ENCODE measurements at places on chromosomes 7 and 10.

GRCh38 chr7:118195837-118196474 is 12.0 kb downstream of the LSM8 start:
- no peak for DNase-seq

- DNase-seq = no peak
Observed at GRCh38 chr7:121873289-121874194, 581 bp downstream of the PTPRZ1 start.

- DNase-seq = no peak
Observed at GRCh38 chr10:26573674-26574073, 123.8 kb upstream of the PDSS1 start.

DNA sequence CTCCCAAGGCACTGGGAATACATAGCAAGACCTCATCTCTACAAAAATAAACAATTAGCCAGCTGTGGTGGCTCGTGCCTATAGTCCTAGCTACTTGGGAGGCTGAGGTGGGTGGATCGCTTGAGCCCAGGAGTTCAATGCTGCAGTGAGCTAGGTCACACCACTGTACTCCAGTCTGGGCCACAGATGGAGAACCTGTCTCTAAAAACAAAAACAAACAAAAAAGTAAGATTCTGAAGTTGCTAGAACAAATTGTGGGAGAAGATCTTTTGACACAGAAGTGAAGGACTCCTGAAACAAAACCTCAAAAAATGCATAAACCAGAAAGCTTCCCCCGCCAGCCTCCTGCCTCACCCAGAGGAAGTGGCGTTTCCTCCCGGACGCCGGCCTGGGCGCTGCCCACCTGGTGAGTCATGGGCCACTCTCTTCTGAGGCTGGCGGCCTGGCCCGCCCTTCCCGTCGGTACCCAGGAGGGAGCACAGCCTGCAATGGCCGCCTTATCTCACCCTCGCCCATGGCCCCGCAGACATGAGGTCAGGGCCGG is 25.4 kb upstream of the ELN start:
- DNase-seq = no peak

DNA sequence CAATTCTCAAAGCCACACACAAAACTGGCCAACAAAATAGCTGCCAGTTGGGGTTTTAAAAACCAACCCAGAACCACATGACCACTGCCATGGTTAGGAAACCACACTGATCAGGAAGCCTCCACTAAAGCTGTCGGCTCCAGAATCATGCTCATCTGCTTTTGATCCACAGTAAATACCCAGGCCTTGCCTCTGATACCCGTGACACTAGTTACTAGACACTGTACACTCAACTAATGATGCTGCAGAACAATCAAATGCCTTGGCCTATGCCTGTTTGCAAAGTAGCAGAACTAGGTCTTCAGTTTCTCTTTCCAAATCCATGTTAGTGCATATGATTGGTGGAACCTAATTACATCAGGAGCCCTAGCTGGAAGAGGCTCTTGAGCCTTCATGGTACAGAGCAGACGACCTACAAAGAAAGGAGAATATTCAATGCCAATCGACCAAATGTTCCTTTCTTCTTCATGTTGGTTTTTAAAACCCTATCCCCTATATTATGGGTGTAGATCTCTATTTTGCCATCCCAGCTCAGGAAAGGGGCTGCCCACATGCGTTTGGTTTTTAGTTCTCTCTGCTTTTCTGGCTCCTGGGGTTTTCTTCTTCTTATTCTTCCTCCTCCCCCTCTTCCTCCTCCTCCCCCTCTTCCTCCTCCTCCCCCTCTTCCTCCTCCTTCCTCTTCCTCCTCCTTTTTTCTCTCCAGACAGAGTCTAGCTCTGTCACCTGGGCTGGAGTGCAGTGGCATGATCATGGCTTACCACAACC is 76.6 kb downstream of the CNNM2 start:
- DNase-seq = no peak

GRCh38 chr10:15570738-15571339 is 148.9 kb downstream of the ITGA8 start:
- no peak for DNase-seq

- DNase-seq = no peak
Observed at GRCh38 chr7:48130658-48131108, 40.6 kb upstream of the ABCA13 start.

DNA sequence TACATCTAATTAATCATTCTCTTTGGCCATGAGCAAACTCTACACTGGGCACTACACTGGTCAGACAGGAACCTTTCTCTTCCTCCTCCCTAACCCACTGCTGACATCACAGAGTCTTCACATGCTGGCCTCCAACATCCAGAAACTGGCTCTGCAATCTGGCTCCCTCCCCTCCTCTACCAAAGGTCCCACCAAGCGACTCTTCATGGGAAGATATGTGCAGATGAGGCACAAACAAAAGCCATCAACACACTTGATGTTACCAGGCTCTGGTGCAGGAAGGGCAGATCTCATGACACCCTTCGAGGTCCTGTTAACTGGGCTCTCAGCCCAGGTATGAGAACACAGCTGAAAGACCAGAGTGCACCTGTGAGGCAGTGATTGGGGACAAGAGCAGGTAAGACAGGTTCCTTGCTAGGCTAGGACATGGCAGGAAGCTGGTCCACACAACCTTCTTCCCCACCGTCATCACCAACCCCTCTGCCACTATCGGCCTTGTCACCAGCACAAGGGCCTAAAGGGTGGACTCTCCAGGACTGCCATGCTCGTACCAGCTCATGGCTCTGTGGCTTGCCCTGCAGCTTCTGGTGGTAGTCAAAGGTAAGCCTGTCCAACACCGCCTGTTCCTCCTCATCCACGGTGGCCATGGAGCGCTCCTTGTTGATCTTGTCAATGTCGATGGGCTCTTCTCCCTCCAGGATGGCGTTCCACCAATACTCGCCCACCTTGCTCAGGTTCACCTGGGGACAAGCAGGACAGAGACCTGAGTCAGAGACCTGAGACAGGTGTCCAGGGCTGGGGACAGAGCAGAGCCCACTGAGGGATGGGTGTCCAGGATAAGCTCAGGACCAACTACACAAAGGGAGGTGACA is 66.6 kb upstream of the CAMK2B start:
- DNase-seq = no peak

GRCh38 chr10:6002809-6003510 is 25.6 kb upstream of the IL15RA start:
- no peak for DNase-seq

GRCh38 chr10:119750391-119751230 is 24.8 kb downstream of the INPP5F start:
- DNase-seq = peak; percentile 13

GRCh38 chr10:963655-964054 is 24.6 kb upstream of the GTPBP4 start:
- no peak for DNase-seq

- no peak for DNase-seq
Observed at GRCh38 chr7:75599244-75599781, 107.2 kb downstream of the SPDYE5 start.

GRCh38 chr7:30351724-30352123 is 67.3 kb downstream of the ZNRF2 start:
- no peak for DNase-seq

- DNase-seq = no peak
Observed at GRCh38 chr7:14754631-14755030, 147.9 kb downstream of the DGKB start.

DNA sequence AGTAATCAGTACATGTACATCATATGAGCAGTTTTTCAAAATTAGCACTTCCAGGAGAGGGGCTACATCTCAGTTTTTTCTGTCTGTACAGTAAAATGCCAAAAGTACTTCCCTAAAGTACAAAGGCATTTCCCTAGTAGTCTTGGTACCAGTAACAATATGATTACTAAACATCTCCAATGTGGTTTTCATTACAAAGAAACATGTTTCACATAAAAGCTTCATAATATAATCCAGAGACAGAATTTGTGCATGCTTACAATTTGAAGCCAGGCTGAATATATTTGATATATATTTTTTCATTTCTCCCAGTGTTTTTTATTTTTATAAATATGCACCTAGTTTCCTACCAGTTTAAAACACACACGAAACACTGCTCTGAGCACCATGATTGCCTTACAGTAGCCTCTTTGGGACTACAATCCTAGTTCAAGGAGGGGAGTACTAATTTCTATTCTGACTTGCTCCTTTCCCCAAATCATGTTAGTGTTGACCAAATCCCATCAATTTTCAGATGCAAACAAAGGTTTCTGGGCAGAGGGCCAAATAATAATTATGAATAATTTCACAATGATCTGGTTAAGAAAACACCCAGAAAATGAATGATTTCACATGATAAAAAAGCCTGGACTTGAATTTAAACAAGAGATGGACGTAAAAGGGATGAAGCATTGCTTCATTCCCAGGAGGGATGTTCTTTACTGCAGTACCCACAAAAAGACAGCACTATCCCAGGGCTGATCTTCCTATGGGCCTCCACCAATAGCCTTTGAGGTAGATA is 201.3 kb downstream of the SLC25A13 start:
- no peak for DNase-seq

DNA sequence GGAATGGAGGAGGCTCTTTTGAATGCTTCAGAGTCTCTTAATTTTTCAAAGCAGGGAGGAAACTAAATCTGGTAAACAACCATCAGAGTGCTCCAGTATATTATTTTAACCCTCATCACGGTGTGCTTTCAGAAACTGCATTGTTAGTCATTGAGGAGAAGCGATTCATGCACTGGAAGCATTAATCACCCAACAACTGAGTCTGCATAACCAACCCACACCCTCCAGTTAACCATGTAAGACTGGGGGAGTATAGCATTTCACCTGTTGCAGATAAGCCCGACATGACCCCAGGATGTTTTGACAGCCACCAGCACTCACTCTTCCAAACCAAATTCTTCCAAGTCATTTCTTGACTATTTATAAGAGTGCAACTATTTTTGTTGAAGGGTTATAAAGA is 257.6 kb downstream of the GATA3 start:
- DNase-seq = no peak

GRCh38 chr10:51832652-51833383 is 133.4 kb upstream of the CSTF2T start:
- no peak for DNase-seq

DNA sequence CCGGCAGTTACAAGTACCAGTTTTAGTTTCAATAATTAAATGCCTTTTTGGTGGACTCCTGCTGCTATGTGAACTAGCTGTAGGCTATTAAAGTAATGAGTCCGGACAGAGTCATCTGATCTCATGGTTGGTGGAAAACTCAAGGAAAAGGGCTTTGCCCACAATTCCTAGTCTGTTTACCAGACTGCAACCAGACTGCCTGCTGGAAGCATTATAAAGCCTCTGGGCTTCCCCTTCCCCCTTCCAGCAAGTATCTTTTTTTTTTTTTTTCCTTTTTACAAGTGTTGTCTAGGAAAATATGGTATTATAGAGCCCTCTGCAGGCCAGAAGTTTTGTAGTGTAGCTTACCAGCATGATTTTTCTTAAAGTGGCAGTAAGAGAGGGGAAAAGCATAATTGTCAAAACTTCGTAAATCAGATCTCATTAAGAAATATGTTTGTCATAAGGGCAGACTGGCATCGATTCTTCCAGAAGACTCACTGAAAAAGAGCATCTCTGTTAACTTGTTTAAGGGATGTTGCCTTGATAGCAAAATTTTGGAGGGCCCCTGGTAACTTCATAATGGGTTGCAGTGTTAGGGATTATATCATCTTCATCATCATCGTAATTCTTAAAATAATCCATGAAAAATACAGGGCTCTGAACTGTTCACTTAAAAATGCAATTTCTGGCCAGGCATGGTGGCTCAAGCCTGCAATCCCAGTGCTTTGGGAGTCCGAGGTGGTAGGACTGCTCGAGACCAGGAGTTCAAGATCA is 181.3 kb downstream of the TAX1BP1 start:
- DNase-seq = no peak

GRCh38 chr10:95425592-95426465 is 135.0 kb upstream of the PDLIM1 start:
- no peak for DNase-seq

DNA sequence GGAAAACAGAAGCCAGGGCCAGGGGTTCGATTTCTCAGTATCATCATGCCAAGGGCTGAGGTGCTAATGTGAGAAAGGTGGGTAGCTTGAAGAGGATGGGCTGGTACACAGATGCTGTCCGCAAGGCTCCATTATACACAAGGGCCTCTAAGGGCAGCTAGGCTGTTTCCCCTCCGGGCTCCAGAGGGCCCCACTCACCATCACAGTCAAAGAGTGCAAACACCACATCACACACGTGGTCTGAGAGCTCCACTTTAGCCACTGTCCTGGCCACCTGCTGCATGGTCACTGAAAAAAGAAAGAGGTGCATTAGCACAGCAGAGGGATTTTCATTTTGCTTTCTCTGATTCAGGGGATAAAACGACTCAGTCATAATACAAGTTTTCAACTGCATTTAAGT is 20.9 kb upstream of the DNAJB12 start:
- no peak for DNase-seq

DNA sequence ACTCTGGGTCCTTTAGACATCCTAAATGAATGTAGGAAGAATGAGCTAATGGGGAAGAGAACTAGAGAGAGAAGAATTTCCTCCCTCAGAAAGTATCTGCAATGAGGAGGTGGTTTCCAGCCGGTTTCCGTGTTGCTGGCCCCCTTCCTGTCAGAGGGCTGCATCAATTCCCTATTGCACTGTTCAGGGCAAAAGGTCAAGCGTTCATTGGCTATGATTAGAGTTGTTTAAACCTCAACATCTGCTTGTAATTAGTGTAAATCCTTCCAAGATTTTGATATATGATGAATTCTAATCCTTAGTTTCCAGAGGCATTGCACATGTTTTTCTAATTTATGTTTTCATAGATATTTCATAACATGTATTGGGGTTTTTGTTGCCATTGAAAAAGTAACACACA is 107.3 kb upstream of the SGCE start:
- no peak for DNase-seq
